ENCODE measurements at places on chromosomes 4 and X.

GRCh38 chrX:5236749-5237148 lies 991.9 kb downstream of the NLGN4X start:
- no peak for DNase-seq

DNA sequence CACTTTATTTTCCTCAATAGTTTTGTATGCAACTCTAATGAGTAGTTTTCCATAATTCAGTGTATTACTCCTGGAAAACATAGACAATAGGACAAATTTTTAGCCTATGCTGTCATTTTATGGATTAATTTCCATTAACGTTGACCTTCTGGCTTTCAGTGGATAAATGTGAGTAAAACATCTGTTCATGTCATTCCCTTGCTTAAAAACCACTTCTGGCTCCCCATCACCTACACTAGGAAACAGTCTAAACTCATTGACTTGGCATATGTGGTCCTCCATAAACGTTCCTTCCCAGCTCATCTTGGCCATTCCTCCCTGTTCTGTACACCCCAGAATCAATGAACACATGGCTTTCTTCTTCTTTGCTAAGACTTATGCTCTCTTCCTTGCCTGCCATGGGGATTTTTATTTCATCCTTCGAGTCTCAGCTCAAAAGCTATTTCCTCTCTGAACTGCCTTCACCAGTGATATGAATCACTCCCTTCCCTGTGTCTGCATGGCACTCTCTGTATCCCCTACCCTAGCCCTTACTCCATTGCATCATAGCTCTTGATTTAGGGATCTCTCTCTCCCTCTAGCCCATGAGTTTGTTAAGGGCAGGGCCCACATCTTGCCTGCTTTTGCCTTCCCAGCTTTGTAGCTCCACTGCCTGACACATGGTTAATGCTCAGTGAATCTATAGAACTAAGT lies 34.8 kb downstream of the DOCK11 start:
- no peak for DNase-seq

DNA sequence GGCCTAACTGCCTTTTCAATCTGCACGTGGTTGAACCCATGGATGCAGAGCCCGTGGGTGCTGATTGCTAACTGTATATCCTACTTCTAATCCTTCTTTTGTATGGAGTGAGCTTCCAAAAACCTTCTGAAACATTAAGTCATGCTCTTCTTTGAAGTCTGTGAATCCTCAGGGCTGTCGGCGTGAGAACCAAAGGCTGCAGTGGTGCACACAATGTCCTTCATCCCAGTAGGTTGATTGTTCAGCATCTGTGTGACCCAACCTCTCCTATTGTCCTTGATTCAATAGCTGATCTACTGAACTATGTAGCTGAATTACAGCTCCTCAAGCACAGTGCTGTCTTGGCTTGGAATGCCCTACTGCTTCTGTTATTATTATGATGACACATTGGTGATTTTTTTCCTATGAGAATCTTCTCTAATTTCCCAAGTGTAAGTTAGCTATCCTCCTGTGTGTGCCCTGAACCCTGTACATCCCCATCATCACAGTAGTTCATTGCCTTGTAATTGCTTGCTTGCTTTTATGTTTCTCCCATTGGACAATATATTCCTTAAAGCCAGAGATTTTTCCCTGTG lies 294.6 kb downstream of the TRIML1 start:
- DNase-seq = no peak

DNA sequence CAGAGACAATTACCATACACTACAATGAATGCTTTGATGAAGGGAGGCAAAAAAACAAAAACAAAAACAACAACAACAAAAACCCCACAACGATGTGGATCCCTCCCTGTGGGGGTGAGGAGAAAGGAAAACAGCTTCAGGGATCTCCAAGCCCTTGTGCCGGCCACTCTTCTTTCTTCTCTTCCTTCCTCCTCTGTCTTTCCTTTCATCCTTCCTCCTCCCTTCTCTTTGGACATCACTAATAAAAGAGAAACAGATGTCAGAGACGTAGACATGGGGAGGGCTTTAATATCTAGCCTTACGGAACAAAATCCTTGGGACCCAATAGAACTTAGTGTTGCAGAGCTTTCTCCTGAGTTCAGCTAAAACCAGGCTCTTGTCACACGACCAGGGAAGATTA lies 18.8 kb upstream of the STX18 start:
- no peak for DNase-seq

DNA sequence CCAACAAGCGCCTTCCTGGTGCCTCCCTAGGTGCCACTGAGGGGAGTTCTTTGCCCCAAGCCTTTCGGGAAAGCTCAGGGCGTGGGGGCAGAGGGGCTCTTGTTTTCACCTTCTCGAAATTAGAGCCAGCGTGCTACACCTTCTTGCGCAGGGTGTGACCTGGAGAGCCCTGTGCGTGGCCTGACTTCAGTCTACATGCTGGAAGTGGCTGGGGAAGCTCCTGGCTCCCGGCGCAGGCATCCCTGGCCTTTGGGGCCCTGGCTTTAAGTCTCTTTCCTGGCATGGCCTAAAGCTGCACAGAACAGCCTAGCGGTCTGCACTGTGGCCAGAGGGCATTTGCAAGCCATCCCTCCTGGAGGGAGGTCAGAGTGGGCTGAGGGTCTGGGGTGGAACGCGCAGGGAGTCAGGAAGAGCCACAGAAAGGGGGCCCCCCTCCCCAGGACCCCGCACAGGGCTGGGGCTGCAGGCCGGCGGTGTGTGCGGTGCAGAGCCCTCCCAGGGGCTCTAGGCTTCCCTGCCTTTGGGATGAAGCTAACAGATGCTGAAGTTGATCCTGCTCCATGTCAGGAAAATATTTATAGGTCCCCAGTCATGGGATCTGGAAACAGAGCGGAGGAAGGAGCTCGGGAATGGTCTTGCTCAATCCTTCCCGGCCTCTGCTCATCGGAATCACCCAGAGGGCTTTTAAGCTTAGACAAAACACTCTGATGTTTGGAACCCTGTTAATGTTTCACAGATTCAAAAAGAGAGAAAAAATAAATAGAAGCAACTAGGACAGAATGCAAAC lies 781 bp upstream of the SPON2 start:
- DNase-seq = peak; percentile 66

DNA sequence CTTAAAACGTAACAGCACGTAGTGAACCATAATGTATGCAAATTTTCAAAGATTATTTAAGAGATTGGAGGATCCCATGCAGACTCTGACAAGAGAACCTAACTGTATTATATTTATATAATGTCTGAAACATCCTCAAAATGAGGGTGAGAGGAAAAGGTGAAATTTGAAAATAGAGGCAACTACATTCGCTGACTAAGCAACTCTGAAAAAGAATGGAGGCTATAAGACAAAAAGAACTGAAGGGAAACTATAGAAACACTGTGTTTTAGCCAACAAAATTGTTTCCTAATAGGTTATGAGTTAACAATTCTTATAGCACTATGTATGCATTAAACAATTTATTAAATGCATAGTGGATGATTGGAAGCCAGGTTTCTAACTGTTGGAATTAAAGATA lies 648.0 kb downstream of the UBE2NL start:
- DNase-seq = no peak

- DNase-seq = peak; percentile 15
Observed at GRCh38 chr4:137267024-137267423, 265.3 kb downstream of the PCDH18 start.

DNA sequence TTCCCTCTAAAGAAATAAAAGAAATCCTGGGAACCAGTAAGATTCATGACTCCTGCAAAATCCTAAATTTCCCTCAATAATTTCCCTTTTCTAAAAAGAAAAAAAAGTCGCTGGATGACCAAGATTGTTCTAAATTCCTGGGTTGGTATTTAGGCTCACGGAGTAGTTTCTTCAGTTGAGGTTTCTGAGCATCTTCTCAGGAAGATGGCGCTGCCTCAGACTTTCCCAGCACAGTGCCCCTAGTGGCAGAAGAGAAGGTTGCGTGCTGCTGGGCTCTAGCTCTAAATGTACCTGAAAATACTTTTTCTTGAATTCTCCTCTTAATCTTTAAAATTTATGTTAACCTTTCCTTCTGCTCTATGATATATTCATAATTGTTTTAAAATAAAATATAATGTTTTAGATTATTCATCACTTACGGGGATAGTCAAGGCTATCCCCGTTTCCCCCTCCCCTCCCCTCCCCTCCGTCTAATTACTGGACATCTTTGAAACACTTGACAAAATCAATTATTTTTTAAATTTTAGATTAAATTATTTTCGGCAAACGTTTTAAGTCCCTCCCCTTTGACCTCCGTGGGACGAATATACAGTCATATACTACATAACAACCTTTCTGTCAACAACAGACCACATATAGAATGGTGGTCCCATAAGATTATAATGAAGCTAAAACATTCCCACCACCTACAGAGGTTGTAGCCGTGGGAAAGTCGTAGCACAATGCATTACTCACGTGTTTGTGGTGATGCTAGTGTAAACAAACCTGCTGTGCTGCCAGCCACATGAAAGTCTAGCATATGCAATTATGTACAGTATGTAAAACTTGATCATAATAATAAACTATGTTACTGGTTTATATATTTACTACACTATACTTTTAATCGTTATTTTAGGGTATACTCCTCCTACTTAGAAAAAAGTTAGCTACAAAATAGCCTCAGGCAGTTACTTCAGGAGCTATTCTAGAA lies 41.0 kb upstream of the GATB start:
- DNase-seq = peak; percentile 71

DNA sequence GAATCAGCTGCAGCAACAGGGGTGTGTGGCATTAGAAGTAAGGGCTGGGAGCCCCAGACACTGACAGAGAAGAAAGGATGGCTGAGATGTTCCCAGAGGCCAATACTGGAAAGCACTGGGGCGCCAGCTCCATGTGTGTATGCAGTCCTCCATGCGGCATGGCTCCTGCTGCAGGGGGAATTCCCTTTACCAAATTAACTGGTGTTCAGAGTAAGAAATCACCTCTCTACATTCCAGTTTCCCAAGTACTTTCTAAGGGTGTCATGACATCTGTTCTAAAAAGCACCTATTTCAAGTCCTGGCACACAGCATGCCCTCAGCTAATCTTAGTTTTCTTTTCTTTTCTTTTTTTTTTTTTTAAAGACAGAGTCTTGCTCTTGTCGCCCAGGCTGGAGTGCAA lies 98.0 kb downstream of the MAML3 start:
- no peak for DNase-seq

DNA sequence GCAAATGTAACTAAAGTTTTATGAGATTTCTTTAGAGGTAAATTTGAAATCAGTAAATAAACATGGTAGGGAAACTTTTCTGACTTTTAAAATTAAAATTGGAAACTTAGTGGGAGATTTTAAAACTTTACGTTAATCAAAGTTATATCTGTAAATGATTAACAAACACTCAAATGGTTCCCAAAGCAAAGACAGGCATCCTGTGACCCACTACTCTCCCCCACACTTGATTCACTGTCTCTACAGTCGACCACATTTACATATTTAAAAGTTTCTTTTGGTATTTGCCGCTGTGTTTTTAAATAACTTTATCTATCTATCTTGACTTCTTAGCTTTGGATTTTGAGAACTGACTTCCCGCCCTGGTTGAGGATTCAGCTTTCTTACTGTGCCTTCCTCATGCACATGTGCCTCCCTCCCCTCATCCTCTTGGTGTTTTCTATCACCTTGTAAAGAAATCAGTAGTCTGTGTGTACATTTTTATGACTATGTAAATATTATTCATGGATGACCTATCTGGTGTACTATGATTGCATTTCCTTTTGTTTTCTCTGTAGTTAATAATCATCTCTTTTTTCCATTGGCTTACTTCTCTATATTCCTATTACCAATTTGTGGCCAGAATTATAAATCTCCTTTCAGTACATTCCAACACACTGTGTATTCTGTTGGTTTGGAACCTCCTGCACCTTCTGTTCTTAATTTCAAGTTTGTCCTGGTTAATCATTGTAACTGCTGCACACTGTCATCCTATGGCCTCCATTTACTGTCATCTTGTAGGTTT lies 72.6 kb downstream of the WWC2 start:
- no peak for DNase-seq

- DNase-seq = no peak
Observed at GRCh38 chrX:112085149-112085548, 2.6 kb upstream of the TRPC5 start.

DNA sequence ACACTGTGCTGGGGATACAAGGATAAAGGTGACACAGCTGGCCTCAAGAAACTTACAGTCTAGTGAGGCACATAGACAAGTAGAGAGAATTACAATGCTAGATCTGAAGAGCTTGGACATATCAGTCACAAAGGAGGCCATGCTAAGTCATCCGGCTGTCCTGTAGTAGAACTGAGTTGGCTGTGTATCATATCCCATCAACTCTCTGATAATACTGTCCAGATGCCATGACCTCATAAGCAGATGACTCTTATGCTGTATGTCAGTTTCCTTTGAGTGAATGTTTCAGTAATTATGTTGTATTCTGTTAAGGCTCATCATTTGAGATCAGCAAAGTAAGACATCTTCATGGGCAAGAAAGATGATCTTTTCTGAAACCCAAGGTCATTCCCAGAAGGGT lies 442.9 kb downstream of the MID1IP1 start:
- DNase-seq = no peak

GRCh38 chrX:138775517-138775916 lies 64.0 kb upstream of the FGF13 start:
- DNase-seq = peak; percentile 30

DNA sequence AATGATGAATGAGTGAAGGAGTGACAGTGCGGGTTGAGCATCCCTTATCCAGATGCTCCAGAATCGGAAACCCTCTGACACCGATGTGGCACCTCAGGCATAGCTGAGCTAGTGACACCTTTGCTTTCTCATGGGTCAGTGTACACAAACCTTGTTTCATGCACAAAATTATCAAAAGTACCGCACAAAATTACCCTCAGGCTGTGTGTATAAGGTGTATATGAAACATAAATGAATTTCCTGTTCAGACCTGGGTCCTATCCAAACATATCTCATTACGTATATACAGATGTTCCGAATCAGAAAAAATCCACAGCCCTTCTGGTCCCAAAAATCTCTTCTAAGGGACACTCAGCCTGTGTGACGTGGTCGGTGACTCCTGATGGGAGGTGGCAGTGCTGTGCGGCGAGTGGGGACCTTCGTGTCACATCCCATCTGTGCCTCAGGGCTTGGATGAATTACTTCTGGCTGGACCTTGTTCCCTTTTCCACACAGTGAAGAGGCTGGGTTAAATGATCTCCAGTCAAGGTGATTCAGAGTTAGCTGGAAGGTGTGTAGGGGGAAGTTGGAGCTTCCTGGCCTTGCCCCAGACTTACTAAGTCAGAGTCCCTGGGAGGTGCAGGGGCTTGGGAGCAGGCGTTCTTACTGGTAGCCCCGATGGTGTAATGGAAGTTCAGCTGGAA lies 18.8 kb downstream of the RGS12 start:
- no peak for DNase-seq

DNA sequence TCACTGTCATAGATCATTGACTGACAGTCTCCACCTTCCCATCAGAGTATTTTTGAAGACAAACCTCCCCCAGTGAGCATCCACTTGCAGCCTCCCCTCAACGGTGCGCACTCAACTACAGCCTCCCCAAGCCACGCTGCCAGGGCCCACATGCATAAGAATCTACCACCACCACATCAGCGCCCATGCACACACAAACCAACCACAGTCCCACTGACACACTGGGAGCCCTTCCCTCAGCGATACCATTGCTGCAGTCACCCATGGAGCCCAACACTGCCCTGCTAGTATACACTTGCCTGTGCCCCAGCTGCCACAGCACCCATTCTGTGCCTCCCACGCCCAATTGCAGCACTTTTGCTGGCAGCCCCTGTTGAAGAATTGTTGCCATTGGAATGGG lies 132.9 kb downstream of the CHM start:
- no peak for DNase-seq

All from astrocyte of the spinal cord (primary cell).